NCI-H187 (cell line): ENCODE measurements at places on chromosomes 2 and 18.

DNA sequence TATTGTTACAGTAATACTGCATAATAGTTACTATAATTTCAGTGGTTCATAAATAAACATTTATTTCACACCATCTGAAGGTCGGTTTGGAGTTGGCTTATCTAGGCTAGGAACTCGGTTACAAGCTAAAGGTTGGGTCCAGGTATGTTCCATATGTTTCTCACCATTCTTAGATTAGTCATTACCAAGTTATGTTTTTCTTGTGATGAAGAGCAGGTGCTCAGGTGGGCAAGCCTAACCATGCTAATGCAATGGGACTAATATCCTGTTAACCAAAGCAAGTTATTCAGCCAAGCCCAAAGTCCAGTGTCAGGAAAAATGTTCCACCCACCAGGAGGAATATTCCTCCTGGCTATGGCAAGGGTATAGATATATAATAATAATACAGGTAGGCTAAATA lies 93.2 kb downstream of the CPO start:
- no peak for DNase-seq

GRCh38 chr2:121810959-121811853 lies 55.8 kb downstream of the TSN start:
- DNase-seq, result peak; percentile 7

DNA sequence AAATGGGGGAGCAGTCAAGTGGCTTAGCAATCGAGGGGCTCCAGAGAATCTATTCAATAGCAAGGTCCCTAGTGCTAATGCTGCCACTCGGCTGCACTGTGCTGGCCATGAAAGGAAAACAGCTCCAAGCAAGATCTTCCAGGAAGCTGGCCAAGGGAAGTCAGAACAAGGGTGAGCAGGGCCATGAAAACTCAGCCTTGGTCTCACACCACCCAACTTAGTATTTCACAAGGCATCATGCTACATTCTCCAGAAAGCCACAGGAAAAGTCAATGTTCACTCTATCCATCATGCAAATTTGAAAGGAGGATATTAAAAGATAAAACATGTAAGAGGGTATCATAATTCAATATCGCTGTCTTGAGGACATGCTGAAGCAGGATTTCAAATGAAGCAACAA lies 35.7 kb downstream of the NRP2 start:
- DNase-seq, result no peak

DNA sequence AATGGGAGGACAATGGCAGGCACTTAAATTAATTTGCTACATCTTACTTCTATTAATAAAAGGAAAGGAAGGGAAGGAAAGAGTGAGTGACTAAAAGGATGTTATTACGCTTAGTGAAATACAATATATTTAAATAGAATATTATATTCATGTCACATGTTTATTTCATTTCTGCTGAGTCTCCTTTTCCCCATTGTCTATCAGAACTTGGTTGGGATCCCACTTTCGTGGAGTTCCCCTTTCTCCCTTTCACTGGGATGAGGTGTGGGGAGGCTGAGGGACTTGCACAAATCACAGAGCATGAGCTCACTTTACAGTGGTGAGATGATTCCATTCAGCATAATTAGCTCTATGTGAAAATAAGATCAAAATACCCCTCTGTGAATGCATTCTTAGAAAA lies 730.6 kb downstream of the TSN start:
- no peak for DNase-seq

GRCh38 chr2:1708476-1709334 lies 35.6 kb downstream of the PXDN start:
- DNase-seq, result no peak

DNA sequence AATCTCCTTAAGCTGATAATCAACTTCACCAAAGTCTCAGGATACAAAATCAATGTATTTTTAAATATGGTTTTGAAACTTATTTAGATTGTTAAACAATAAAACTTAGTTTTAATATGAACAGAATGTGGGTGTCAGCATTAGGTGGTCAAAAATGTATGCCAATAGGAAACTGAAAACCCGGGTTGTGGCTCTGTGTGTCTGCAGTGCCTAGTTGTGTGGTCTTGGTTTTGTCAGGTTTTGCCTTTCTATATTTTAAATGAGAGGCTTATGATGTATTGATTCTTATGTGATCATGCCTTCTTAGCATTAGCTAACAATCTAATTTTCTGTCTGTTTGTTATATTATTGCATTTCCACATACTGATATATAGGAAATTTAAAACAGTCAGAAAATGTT lies 227.8 kb downstream of the ZNF407 start:
- DNase-seq, result no peak

GRCh38 chr2:157124731-157125130 lies 132.8 kb upstream of the GALNT5 start:
- DNase-seq, result no peak

GRCh38 chr2:8524823-8525222 lies 157.0 kb upstream of the ID2 start:
- DNase-seq, result no peak

- DNase-seq, result no peak
Observed at GRCh38 chr2:7878786-7879482, 802.9 kb upstream of the ID2 start.

DNA sequence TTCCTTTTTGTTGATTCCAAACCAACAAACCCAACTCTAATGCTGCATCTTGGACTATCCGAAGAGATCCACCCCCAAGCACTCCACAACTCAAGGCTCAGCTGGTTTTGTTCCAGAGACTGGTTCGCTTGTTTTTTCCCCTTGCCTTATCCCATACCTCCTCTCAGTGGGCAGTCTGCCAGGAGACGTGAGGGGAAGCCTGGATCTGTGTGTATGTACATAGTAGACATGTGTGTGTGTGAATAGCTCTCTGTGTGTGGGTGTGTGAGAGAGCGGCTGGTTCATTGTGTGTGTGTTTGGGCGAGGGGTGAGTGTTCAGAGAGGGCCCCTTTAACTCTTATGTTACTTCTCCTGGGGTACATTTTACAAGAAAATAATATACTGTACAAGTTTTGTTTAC lies 94.4 kb downstream of the NRP2 start:
- DNase-seq, result no peak

DNA sequence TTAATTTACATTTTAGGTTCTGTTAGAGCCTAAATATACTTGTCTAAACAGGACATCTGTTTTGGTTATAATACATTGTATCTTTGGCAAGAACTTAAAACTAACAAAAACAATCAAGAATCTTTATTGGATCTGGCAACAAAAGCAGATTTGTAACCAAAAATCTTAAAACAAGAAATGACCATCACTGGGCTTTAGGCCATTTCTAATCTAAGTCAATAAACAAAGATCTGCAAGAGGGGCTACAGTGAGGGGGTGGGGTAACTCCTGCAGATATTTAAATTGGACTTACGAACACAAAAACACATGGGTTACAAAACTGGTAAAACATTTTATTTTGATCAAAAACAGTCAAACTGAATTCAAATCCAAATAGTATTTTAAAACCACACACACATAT lies 77.3 kb downstream of the SRBD1 start:
- DNase-seq, result no peak

DNA sequence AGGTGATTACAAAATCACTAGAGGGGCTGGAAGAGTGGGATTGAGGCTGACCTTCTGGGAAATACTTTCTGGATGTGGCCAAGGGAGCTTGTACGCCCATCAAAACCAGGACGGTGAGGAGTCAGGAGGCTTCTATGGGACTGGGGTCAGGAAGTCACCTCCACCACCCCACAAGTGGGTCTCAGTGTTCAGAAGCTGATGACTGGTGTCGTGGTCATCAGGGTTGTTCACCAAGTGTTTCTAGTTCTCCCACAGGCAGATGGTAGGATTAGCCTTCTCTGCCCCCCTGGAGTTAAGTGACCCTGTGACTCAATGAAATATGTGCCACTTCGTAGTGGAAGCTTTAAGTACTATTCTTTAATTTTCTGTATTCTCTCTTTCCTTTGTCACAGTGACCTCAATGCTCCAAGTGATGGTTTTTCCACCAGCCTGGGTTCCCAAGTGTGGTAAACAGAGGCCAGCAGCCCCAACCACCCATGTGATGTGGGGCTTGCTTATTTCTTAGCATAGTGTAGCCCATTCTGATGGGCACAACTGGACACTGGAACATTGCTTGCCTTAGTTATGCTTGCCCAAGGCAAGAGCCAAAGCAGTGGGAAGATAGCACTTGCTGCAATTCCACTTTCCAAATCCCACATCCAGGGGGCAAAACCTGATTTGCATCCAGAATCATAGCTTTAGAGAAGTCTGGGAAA lies 258.8 kb downstream of the CYP26B1 start:
- no peak for DNase-seq

DNA sequence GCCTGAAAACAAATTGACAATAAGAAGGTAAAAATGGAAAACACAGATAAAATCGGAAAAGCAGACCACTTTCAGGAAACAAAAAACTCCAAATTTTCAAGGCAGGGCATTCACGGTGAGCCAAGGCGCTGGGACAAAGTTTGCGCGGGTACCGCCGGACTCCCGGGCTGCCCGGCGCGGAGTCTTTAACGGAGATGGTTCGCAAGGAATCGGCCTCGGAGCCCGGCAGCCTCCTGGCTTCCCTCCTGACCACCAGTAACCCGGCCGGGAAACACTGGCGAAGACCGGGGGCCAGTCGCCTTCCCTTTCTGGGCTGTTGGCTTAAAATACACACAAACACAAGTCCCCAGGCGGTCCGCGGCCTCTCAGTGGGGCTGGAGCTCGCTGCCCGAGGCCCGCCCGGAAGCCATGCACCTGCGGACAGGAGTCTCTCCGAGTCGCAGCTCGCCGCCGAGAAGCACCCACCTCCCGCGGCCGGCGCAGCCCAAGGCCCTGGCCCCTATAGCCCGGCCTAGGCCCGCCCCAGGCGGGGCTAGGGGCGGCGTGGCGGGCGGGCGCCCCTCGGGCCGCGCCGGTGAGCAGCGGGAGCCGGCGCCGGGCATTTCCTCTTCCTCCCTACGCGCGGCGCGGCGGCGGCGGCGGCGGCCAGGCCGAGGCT lies 622 bp upstream of the KCMF1 start:
- DNase-seq, result peak; percentile 25

GRCh38 chr2:7927691-7928090 lies 754.2 kb upstream of the ID2 start:
- DNase-seq, result no peak

DNA sequence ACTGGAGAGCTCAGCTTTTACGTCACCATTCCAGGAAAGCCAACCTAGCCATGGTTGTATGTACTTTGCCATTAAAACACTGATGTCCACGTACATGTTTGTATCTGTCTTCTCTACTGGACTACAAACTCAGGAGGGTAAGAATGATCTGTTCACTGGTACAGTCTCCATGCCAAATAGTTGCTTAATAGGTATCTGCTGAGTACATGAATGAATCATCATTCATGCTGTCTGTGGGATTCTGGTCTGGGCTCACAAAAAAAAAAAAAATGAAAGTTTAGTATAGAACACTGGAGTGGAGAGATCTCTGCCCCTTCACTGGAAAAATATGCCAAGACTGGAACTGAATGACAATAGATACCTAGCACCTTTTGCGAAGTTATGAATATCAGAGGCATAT lies 102.6 kb upstream of the ITGA4 start:
- no peak for DNase-seq

- DNase-seq, result no peak
Observed at GRCh38 chr2:218010984-218011652, 8.3 kb upstream of the TNS1 start.
